Activated CD4-positive, CD25-positive, alpha-beta regulatory T cell treated with anti-CD3 and anti-CD28 coated beads, Interleukin-2, amount 50 U/mL, for 72 hours (primary cell): ENCODE measurements at places on chromosomes 12 and 14.

- DNase-seq, result no peak
These were observed 10.0 kb downstream of the MARK3 start for GRCh38 chr14:103395244-103395643.

DNA sequence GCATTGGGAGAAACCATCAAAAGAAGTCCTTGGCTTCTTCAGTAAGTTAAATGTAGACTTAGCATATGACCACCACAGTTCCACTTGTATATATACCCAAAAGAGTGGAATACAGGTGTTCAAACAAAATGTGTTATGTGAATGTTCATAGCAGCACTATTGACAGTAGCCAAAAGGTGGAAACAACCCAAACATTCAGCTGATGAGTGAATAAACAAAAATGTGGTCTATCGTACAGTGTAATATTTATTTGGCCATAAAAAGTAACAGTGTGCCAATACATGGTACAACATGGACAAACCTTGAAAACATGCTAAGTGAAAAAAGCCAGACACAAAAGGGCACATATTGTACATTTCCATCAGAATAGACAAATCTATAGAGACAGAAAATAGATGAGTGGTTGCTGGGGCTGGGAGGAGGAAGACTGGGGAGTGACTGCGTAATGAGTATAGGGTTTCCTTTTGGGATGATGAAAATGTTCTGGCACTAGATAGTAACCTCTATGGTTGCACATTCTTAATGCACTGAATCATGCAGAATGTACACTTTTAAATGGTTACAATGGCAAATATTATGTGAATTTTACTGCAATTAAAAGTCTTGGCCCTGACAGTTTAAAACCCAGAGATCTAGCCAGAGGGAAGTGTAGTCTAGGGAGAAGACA lies 5.5 kb downstream of the ERP29 start:
- no peak for DNase-seq

DNA sequence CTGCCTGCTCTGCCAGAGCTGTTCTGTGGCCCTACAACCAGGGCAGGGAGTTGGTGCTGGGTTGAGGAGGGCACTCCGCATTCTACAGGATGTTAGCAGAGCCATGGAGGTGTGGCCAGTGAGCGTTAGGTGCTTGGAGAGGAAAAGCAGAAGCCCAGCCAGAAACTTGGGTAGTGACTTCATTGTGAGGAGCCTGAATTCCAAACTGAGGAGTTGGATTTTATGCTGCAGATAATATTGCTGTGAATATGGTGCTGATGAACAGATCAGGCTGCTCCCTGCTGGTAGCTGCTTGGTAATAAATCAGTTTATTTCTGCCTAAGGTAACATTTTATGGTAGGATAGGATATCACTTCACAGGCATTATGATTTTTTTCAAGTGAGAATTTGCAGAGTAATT lies 7.1 kb upstream of the CCDC175 start:
- DNase-seq, result no peak

DNA sequence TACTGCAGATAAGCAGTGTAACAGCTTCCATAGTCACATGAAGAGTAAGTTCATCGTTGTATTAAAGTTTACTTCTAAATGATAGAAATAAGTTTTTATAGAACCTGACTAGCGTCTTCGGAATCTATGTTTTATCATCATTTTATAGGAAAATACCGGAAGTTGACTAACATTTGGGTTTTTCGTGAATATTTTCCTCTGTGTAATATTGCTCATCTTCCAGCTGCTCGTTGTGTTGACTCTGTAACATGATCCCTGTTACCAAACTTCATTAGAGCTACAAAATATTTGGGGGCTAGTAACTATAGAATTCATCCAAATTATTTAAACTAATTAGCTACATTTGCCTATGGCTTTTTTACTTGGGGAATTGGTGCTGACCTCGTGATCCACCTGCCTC lies 37.2 kb downstream of the DDX51 start:
- no peak for DNase-seq

DNA sequence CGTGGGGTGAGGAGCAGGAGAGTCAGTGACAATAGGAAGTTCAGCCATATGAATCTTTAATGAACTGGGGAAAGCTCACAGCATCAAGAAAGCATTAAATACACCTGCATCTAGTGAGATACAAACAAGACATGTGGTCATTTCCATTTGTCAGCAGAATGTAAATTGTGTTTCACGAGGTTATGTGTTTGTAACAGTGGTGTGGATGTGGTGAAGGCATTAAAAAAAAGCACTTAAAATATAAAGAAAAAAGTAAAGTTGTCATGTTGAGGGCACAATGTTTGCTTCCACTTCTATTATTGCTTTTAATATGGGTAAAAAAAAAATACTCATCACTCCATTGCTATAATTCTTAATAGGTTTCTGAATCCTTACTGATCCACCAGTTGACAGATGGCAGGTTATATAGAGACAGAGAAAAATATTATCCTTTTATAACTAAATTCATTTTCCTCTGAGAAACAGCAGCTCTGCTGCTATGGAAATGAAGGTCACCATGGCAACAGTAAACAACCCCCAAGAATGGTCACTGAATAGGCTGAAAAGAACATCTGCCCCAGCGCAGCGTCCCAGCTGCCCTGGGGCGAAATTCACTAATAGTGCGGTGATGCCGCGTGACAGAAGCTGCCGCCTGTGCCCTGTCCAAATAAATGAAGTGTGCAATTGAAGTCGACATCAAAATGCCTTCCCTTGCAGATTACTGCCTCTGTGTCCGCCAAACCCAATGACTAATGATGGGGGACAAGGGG lies 226.1 kb downstream of the FOXN3 start:
- no peak for DNase-seq

DNA sequence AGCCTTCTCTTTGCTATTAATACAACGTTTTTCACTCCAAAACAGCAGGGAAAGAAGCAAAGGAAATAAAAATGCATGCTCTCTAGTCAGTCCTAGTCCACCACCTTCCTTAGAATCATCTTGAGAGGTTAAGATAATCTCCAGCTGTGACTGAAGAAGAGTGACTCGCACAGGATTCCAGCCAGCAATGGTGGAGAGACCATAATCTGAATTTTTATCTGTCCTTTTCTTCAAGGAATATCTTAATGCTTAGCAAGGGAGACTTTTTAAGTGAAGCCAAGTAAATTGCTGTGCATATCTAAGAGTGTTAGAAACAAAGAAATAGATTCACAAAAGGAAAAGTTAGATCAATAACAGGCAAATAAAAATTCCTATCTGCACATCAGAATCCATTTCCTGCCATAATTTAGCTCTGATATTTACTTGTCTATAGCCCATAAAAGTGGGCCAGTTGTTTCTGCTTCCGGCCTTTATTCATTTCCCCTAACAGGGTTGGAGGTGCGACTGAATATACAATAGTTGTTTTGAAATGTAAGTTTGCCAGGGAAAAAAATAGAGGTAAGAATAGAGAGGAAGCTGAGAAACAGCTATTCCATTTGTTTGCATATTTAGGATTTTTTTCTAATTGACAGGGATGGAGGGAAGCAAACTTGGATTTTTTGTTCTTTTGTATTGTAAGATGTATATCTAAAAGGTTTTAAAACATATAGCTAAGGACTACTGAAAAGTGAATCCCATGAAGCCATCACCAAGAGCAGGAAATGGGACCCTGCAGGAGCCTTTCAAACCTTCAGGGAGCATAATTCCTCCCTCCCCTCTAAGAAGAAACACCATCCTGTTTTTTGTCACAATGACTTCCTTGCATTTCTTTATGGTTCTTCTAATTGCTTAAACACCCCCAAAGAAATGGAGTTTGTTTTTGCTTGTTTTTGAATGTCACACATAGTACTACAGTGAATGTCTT lies 154.0 kb downstream of the ITPR2 start:
- DNase-seq, result no peak

DNA sequence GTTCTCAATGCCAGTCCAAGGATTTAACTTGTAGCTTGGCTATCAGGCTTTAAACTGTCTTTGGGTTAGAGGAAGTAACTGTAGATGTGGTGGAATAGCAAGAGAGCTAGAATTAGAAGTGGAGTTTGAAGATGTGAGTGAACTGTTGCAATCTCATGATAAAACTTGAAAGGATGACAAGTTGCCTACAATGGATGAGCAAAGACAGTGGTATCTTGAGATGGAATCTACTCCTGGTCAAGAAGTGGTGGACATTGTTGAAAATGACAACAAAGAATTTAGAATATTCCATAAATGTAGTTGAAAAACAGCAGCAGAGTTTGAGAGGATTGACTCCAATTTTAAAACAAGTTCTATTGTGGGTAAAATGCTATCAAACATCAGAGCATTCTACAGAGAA lies 199.0 kb downstream of the DUSP6 start:
- DNase-seq, result no peak

DNA sequence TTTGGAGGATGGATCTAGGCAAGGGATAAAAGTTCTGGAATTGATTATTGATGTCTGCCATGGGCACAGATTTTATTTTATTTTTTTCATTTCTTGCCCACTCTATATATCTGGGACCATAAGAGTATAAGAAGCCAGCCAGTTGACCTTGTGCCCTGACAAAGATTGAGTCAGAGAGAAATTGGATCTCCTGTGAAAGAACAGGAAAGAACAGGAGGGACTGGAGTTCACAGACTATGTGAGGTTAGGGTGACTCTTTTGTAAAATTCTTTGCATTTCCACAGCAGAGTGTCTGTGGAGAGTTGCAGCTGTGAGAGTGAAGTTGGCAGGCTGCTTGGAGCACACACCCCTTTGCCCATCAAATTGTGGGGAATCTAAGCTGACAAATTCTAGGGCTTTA lies 358.4 kb upstream of the TBX3 start:
- no peak for DNase-seq

DNA sequence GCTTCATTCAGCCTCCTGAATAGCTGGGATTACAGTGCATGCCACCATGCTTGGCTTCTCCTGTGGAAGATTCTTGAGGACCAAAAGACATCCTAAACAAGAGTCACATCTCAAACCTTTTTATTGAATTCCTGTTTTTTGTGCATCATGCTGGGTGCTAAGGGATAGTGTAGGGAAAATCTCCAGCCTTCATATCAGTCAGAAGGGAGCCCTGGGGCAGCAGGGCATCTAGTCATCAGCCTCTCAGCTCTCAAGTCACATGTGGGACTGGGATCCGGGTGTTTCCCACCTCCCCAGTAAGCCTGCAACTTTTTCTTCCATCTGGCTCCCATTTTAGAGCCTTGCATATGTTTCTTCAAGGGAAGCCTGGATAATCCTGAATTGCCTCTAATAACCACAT lies 25.1 kb upstream of the OASL start:
- DNase-seq, result no peak

- no peak for DNase-seq
These were observed 24.5 kb downstream of the ASB2 start for GRCh38 chr14:93951635-93952540.

DNA sequence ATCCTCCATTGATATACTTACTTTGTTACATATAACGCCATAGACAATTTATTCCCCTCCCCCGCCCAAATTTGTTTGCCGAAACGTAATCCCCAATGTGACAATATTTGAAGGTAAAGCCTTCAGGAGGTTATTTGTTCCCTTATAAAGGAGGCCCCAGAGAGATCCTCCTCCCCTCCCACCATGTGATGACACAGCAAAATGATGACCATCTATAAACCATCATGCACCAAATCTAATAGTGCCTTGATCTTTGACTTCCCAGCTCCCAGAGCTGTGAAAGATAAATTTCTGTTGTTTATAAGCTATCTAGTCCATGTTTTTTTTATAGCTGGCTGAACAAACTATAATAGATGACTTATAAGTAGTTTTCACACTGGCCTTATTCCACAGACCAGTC lies 122.2 kb downstream of the PTPRO start:
- DNase-seq, result no peak

DNA sequence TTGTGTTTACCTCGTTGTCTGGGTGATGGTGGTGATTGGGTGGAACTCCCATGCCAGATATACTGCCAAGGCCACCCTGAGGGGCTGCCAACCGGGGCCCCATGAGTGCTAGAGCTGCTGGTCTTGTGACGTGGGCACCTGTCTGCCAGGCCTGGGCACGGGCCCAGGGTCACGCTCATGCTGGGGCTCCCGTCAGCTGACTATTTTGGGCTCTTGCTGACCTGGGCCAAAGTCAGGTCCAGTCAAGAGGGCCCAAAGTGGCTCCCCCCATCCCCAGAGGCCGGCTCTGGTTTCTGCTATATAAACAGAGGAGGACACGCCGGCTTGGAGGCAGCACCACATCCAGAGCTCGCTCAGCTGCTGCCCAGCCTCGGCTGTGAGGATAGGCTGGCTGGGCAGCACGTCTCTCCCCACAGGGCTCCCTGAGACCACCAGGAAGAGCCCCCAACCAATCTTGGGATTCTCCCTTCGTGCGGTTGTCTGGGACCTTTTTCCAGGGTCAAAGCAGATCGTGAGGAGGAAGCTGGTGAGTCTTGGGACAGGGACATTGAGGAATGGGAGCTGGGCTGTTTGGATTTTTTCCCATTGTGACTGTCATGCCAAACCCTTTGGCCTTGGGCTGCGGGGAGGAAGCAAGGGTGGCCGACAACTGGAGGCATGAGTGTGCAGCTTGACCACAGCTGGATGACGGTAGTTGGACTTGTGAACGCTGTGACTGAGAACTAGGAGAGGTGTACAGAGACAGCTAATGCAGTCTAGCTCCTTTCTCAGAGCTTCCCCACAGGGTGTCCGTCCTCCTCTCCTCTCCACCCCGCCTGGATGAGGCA lies 7.6 kb upstream of the NR4A1 start:
- DNase-seq, result no peak

DNA sequence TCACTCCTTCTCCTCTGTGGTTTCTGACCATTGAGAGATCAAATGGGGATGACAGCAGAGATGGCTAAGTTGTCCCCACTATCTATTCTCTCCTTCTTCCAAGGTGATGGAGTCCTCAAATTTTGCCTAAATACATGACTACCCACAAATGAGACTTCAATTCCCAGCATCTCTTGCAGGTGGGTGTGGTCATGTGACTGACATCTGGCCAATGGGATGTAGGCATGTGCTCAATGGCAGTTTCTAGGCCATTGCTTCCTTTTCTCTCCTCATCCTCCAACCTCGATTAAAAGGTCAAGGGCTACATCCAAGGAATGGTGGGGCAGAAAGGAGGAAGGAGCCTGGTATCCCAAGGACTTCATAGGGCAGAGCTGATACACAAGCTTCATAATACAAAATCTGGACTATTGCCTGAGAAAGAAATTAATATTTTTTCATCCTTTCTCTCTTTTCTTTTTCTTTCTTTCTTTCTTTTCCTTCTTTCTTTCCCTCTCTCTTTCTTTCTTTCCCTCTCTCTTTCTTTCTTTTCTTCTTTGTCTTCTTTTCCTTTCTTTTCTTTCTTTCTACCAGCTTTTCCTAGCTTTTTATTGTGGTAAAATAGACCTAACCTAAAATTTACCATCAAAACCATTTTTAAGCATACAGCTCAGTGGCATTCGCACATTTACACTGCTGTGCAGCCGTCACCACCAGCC lies 100.9 kb upstream of the PRB2 start:
- DNase-seq, result no peak

DNA sequence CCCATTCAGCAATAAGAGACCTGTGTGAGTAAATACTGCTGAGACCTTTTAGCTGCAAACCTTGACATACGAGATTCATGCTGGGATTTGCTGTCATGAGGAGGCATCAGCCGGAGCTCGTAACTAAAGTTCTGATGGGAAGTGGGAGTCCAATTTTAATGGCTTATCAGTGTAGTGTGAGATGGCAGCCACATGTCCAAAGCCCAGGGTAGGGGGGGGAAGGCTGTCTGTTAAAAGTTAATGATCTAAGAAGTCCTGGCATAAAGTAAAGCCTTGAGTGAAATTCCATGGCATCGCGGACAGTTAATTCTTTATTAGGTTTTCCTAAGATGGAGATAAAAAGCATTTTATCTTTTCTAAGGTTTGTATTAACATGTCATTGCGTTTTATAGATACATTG lies 240.0 kb downstream of the AACS start:
- DNase-seq, result no peak

- DNase-seq, result no peak
These were observed 62.2 kb upstream of the CCND2 start for GRCh38 chr12:4211372-4211771.

GRCh38 chr12:118292836-118293235 lies 79.9 kb downstream of the TAOK3 start:
- DNase-seq, result no peak
